NCI-H1092 treated with DMSO at 0.1 percent for 48 hours (cell line): ENCODE measurements at places on chromosomes 16 and 17.

DNA sequence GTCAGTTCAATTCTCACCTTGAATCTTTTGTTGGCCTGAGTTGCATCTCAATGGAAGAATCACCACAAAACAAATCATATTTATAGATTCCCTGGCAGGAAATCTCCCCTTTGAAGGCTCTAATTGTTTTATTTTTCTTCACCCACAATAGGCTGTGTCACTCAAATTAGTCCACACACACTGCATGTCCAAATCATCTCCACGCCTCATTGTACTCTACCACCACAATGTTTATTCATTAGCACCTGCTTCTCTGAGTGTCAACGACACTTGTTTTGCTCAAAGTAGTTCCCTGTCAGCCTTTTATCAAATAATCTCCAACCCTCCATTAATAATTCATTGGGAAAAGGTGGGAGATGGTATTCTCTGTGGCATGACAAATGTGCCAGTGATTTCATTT lies 164.3 kb downstream of the ABCC12 start:
- DNase-seq, result no peak

DNA sequence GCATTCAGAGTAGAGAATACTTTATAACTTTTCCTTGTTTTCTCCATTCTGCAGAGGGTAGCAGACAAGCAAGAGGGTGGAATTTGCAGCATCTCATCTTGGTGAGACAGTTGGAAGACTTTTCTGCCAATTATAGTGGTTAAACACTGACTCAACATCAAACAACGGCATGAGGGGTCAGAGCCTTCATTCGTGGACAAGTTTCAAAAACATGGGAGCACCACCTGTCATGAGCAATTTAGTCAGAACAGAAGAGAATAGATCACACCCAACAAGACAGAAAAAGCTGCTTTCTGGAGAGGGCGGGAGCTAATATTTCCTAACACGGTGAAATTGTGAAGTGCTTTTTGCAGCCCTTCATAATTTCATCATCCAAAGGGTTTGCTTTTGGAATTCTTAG lies 17.9 kb upstream of the ZNF652 start:
- no peak for DNase-seq

DNA sequence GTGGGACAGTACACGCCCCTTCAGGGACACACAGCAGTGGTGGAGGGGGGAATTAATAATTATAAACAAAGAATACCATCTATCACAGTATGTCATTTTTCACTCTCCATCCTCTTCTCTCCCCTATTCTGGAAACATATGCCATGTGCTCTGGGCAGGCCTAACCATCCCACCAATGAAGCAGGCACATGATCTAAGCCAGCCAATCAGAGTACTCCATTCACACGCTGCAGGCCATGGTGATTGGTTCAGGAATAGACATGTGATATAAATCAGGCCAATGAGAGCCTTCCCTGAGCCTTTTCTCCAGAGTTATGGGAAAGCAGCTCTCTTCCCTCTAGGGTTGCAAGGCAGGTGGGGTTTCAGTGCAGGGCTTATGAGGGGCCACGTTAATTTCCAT lies 36.5 kb downstream of the GSG1L start:
- DNase-seq, result no peak

DNA sequence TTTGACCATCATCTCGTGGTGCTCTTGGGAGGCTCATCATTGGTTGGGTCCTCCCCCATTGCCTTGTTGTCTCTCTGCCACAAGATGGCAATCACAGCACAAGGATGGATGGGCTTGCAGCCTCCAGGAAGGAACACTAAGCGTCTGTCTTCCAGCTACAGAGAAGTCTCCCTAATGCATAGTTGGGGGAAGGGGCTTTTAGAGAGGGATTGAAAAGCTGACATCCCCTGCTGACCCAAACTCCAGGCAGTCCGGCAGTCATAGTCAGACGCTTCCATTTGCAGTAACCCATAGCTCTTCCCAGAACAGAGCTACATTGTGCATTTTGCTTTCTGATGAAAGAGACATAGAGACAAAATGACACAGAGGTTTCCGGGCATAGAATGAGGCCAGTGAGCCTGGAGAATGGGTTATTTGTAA lies 111.4 kb downstream of the UTP18 start:
- peak; percentile 71 for DNase-seq

DNA sequence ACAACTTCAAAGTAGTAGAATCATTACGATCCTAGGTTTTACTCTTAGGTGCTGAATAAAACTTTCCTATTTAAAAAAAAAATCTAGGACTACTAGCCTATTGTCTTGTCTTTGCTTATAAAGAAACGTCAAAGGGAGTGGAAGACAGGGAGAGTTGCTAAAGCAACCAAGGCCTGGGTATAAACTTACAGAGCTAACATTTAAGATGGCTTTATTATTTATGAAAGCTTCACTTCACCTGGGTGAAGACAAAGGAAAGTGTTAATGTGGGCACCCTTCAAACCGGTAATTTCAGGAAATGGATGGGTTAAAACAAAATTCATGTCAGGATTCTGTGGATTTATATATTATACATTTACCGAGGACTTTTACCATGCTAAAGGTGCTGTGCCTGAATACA lies 2.5 kb downstream of the DUSP14 start:
- no peak for DNase-seq

- no peak for DNase-seq
These were observed 5.1 kb downstream of the BAHCC1 start for GRCh38 chr17:81400154-81400977.

GRCh38 chr17:78306913-78307312 lies 53.0 kb downstream of the SOCS3 start:
- DNase-seq, result no peak

DNA sequence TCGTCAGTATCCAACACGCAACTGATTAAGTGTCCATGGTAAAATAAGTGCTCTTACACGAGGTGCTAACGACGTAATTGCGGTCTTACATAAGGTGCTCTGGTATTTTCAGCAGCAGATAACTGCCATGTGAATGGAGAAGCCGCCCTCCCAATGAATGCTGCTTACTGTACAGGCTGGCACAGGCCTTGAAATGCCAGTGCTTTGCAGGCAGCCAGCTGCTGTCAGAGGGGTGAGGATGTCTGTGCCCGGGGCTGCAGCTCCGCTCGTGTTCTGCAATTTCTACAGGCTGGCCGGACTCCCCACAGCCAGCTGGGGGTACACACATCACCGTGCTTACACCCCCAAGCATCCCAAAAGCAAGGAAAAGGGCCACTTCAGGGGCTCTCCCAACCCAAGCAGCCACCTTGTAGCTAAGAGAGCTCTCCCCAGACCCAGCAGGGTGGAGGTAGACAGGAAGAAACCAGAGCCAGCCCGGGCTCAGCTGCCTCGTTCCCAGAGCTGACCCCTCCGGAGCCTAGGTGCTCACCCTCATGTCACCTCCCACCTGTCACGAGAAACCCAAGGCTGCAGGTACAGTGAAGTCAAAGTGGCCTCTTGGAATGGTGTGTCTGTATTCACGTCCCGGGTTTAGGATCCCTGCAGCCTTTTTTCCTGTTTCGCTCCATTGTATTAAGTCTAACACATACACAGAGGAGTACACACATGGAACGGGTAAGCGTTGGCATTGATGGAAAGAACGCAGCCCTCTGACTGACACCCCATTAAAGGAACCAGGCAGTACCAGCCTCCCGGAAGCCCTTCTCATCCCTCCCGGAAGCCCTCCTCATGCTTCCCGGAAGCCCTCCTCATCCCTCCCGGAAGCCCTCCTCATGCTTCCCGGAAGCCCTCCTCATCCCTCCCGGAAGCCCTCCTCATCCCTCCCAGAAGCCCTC lies 27.2 kb upstream of the RPH3AL start:
- no peak for DNase-seq
